ENCODE measurements at places on chromosomes 7 and 10.

- no peak for DNase-seq
Observed at GRCh38 chr10:46543466-46544377, 12.7 kb downstream of the GPRIN2 start.

GRCh38 chr10:98589691-98590090, 143.0 kb upstream of the HPS1 start:
- DNase-seq, result no peak

GRCh38 chr10:133511907-133512528, 15.1 kb upstream of the CYP2E1 start:
- DNase-seq, result no peak

DNA sequence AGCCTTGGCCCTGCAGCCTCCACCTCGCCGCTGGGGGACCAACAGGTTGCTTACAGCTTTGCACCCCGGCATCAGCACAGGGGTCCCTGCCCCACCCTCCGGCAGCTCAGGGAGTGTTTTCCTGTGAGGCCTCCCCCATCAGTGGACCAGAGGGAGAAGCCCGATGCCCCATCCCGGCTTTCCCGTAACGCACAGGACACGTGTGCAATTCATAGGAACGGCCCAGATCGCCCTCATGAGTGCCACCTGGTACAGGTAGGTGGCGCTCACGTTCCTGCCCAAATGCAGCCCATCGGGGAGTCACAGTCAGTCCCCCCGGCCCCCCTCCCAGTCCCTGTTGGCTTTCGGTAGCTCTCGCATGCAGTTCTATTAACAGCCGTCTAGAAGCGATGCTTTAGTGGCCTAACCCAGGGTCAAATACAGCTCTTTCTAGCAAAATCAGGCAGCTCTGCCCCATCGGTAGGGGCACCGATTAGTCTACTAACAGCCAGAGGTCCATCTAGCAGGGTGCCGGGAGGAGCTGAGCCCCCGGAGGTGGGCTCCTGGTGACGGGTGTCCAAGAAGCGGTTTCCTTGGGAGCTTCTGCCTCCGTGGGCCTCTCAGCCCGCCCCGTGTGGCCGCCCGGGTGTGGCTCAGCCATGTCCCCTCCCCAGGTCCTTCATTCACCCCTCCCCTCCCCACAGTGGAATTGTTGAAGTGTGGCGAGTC, 48.4 kb upstream of the GTF2IRD1 start:
- no peak for DNase-seq

DNA sequence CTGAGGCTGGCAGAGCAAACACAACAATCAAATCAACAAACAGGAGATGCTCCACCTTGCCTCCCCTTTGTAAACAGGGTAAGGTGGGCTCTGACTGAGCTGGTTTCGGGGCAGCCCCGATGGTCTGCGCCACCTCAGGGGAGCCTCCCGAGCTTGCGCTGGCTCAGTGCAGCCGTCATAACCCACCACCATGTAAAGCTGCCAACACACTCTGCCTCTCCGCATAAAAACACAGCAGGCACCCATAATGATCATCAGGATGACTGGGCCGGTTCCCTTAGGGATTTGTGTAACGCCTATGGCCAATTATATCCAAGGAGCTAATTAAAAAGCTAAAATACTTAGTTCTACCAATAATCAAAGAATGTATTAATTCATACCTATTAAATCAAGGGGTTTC, 124.5 kb downstream of the PRPF18 start:
- DNase-seq, result no peak

- DNase-seq, result no peak
Observed at GRCh38 chr7:80134536-80135308, at the start of gene GNAI1. GNAI1 (plus strand) TSS chr7:80134831; CDS start chr7:80135161, 330 bp downstream.

DNA sequence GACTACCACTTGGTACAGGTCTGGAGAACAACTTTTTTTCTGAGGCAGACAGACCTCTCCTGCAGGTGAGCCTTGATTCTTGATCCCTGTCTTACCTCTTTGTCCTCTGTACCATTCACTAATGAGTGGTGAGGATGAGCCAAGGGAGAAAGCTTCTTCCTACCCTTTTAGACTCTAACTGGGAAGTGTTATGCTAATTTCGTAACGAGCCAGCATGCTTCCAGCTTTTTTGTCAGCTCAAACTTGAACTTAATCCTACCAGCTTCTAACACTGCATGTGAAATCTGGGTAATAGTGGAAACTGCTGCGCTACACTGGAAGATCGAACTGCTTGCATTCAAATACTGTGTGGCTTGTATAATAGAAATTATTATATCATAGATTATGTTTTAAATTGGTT, 87.0 kb downstream of the NEUROD6 start:
- no peak for DNase-seq
